ENCODE measurements at places on chromosomes 12 and 14.

GRCh38 chr12:19759227-19759626 lies 319.9 kb downstream of the AEBP2 start:
- DNase-seq, result no peak

- no peak for DNase-seq
Measured at GRCh38 chr12:113301811-113302210, 33.1 kb downstream of the SLC8B1 start.

GRCh38 chr12:24760162-24760561 lies 188.7 kb downstream of the BCAT1 start:
- DNase-seq, result no peak

GRCh38 chr12:69330475-69331473 lies 17.4 kb upstream of the LYZ start:
- DNase-seq, result peak; percentile 77

GRCh38 chr12:116759783-116760621 lies 21.9 kb downstream of the RNFT2 start:
- DNase-seq, result peak; percentile 32

DNA sequence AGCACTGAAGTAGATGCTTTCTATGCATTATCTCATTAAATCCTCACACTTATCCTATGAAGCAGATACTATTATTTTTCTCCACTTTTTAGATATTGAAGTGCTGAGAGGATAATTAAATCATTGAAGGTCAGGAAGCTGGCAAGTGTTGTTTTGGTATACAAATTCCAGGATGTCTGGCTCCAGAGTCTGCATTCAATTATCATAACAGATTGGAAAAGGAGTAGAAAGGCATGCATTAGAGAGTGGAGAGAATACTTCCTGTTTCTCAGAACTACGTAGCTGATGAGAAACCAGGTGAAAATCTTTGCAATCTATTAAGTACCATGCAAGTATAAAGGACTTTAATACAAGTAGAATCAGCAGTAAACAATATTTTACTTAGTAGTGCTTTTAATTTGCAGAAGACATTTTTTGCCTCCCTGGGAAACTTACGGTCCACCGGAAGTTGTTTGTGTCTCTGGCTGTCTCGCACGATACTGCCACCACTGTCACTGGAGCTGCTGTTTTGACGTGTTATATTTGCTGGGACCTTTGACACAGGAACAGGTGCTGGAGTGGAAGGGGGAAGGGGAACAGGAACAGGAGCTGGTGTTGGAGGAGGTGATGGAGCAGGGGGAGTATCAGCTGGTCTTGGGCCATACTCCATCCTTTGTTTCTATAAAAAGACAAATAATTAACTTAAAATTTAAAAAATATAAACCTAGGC lies 158.0 kb downstream of the EPS8 start:
- no peak for DNase-seq

DNA sequence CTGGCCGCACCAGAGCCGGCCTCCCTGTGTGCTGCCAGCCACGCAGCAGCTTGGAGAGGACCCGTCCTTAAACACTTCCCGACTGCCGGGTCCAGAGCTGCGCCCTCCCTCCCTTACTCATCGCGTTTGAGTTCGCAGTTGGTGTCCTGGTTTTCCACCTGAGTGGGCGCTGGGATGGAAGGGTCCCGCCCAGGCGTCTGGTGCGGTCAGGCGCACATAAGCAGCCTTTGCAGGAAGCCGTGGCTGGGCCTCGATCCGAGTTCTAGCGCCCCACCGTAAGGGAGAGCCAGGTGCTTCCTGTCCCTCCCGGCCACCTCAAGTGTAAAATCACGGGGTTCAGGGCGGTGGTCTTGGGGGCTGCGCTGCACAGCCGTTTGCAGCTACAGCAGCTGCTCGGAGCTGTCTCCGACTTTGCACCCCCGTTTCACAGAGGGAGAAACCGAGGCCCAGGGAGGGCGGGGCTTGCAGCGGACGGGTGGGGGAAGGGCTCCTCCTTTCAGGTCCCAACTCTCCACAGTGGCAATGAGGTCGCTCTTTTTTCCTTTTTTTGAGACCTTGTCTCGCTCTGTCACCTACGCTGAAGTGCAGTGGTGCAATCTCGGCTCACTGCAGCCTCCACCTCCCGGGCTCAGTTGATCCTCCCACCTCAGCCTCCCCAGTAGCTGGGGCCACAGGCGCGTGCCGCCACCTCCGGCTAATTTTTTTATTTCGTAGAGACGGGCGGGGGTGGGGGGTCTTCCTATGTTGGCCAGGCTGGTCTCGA lies 51.3 kb downstream of the LRCOL1 start:
- no peak for DNase-seq

DNA sequence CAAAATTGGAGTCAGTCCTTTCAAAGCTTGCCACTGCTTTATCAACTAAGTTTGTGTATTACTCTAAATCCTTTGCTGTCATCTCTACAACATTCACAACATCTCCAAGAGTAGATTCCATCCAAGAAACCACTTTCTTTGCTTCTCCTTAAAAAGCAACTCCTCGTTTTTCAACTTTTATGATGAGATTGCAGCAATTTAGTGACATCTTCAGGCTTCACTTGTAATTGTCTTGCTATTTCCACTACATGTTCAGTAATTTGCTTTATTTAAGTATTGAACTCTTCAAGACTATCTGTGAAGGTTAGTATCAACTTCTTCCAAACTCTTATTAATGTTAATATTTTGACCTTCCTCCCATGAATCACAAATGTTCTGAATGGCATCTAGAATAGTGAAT lies 747.9 kb downstream of the TMTC2 start:
- no peak for DNase-seq

- DNase-seq, result no peak
Measured at GRCh38 chr14:77416836-77417235, 6.5 kb downstream of the NOXRED1 start.

DNA sequence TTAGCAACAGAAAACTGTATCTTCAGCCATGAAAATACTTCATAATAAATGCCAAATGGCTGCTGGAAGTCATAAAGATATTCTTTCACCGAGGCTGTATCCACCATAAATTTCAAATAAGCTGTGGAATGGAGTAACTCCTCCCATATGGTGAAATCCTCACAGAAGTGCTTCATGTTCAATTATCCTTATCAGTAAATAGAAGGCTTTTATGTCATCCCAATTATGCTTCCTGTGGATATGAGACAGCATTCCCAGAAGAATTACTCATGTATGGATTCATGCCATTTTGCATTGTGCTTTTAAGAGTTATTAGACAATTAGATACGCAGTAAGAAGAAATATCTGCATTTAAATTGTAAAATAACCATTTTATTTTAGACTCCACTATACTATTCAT lies 99.0 kb downstream of the RTN1 start:
- DNase-seq, result no peak

DNA sequence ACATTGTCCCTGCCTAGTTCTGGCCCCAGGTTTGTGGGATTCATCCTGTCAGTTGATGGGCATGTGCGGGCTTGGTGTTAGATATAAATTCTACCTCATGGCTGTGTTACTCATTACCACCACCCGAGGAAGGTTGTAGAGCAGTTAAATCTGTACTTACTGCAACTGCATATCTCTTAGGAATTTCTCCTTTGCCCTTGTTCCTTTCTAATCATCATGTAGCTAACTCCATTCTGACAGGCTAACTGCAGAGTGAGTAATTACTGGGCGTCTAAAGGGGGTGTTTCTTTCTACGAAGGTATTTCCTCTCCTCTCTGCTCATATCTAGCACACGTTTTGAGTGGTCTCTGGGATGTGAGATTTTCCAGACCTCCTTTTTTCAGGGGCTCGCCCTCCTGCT lies 1076.7 kb downstream of the TMTC2 start:
- no peak for DNase-seq

DNA sequence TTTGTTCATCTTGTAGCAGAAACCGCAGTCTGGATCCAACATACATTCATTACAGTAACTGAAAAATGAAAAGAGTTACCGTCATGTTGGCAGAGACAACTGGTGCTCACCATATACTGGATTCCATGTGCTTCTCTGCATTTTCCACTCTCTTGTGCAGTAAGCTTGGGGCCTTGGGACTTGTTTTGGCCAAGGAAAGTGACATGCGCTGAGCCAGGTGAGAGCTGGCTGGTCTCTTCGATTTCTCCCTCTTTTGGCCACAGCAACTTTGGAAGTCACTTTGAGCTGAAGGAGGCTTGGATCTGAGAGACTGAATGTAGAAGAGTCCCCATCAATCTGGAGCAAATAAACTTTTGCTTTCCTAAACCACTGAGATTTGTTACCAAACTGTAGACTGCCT lies 210.6 kb upstream of the ABCD2 start:
- DNase-seq, result no peak

GRCh38 chr12:12099102-12099501 lies 28.4 kb downstream of the BCL2L14 start:
- DNase-seq, result no peak

GRCh38 chr12:109519787-109520186 lies 42.4 kb downstream of the UBE3B start:
- DNase-seq, result no peak

DNA sequence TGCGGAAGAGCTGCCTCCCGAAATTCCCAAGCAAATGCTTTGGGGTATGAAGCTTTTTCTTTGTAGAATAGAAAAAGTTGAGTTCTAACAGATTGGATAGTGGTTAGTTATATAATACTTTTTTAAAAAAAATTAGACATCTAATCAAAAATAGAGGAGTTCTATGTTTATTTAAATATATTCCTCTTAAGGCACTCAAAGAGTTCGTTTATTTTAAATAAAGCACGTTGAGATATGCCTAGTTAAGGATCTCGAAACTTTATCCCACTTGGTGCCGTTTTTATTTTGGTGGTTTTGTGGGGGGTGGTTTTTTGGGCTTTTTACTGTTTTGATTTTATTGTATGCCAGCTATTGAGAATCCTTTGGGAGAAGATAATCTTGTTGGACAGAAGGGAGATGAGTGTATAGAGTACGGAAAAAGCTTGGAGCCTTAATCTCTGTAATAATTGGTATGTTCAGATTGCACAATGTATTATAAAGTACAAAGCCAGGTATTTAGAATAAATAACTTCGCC lies 10.7 kb upstream of the SNAPC1 start:
- no peak for DNase-seq

GRCh38 chr14:35576856-35577255 lies 42.9 kb downstream of the INSM2 start:
- DNase-seq, result no peak

- DNase-seq, result no peak
Measured at GRCh38 chr12:48028541-48029431, 24.5 kb upstream of the COL2A1 start.

GRCh38 chr12:1518591-1519516 lies 75.5 kb downstream of the FBXL14 start:
- DNase-seq, result no peak

DNA sequence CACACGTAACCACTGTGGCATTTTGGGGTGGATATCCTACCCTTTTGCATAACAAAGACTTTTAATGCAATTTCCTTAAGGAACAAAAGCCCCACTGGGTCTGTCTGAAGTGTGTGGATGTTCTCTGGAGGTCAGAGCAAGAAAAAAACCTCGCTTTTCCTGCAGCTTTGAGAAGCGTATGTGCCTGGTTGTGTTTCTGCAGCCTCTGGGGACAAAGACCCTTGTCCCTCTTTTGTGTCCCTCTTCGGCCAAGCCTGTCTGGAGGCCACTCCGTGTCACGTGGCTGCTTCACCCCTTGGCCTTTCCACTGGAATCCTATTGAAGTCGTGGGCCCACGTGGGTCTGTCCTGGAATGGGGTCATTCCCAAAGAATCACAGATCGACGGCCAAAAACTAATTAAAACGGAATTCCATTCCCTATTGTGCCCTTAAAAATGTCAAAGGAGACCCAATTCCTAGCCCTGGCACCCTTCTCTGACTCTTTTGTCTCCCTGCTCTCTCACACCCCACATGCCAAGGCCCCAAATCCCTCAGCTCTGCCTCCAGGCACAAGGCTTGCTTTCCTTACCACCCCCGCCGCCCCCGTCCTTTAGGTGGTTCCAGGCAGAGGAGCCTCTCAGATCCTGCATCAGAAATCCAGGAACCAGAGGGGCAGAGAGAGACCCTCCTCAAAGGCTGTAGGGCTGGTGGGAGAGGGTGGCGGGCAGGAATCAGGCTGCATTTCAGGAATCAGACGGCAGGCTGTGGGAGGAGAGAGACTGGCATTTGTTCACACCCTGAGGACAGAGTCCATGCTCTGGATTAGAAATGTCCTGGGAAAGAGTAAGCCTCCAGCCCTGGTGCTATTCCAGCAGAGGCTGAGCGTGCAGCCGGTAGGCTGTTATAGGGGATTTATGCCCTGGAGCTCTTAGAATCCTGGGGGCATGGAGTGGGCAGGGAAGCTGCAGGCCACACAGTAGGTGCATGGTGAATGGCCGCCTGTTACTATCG lies 12.6 kb upstream of the CYP46A1 start:
- no peak for DNase-seq

- DNase-seq, result peak; percentile 51
Measured at GRCh38 chr14:59688224-59689170, 111.9 kb upstream of the CCDC175 start.

- no peak for DNase-seq
Measured at GRCh38 chr14:54944737-54945391, 42.2 kb upstream of the GCH1 start.

DNA sequence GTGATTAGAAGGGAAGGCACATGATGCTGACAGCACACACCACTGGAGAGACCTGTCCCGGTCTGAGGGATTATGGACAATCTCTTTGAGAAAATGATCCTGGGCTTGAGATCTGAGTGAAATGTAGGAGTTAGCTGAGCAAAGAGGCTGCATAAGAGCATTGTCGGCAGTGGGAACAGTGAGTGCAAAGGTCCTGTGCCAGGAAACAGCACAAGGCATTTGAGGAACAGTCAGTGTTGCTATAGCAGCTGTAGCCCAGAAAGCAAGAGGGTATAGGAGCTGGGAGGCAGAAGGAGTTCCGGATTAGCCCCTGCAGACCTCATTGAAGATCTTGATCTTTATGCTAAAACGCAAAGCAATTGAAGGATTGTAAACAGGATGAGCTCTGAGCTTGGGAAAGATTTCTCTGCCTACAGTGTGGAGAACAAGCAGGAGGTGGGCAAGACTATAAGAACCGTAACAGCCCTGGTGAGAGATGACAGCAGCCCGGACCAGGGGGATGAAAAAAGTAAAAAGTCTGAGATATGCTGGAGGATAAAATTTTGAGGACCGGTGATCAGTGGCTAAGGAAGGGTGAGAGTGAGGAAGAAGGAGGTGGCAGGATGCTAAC lies 28.5 kb downstream of the CFL2 start:
- no peak for DNase-seq

- peak; percentile 62 for DNase-seq
Measured at GRCh38 chr14:103546652-103547454, 15.6 kb downstream of the BAG5 start.

DNA sequence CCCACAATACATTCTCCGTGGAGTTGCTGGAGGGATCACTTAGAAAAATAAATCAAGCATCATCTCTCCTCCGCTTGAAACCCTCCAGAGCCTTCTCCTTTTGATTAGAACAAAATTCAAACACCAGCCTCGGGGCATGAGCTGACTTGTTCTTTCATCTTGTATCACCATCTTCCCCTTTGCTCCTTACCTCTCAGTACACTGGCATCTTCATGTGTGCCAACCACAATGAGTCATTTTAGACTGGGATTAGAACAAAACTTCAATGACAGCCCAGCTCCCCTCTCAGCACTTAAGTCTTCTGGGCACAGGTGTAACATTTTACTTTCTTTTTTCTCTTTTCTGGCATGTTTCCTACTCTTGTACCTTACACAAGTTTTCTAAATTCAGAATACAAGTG lies 1159.2 kb upstream of the TMEM132C start:
- no peak for DNase-seq

GRCh38 chr12:68405343-68405781 lies 73.2 kb upstream of the MDM1 start:
- no peak for DNase-seq

All from erythroblast (primary cell).